ENCODE measurements at places on chromosomes 4 and X. TPM values are rescaled to one million over a fixed set of nuclear protein-coding genes. Genes with fewer than 3 reads are reported as not detected.

The MTNR1A gene
- not detected for total RNA-seq

The PNCK gene
- 1.0 TPM for total RNA-seq

The KIAA1210 gene
- total RNA-seq = not detected

The TMEM144 gene
- total RNA-seq = 0.60 TPM

The BGN gene
- total RNA-seq = not detected

The AGA gene
- 11.6 TPM for total RNA-seq

The C4orf51 gene
- not detected for total RNA-seq

The TRIM75 gene
- total RNA-seq = not detected

The PGAM4 gene
- not detected for total RNA-seq

The LEF1 gene
- total RNA-seq = 205 TPM

The FRMPD3 gene
- not detected for total RNA-seq

The FABP2 gene
- total RNA-seq = not detected

The PF4V1 gene
- total RNA-seq = not detected

The VCX3A gene
- not detected for total RNA-seq

The VEGFC gene
- not detected for total RNA-seq

The TLR7 gene
- total RNA-seq = 0.04 TPM

The CNKSR2 gene
- total RNA-seq = 7.7 TPM

The PSAPL1 gene
- total RNA-seq = not detected

The SSX2 gene
- not detected for total RNA-seq

The TMEM47 gene
- not detected for total RNA-seq

The TMEM271 gene
- not detected for total RNA-seq

The NDUFA1 gene
- 111 TPM for total RNA-seq

The SMR3B gene
- total RNA-seq = not detected

The CFP gene
- total RNA-seq = 11.1 TPM

The SOWAHD gene
- total RNA-seq = 0.53 TPM

The RBM10 gene
- total RNA-seq = 54.7 TPM

The L1CAM gene
- total RNA-seq = 1.8 TPM

The ODAPH gene
- not detected for total RNA-seq

The ADAMTS3 gene
- total RNA-seq = not detected

The EMCN gene
- total RNA-seq = not detected

The PROM1 gene
- 0.41 TPM for total RNA-seq

The SYNPO2 gene
- 0.27 TPM for total RNA-seq

The CCDC110 gene
- total RNA-seq = 0.50 TPM

The IL2 gene
- total RNA-seq = 171 TPM

The PDCL2 gene
- total RNA-seq = not detected

The MSANTD1 gene
- 0.48 TPM for total RNA-seq

The FSTL5 gene
- total RNA-seq = not detected

The BMPR1B gene
- not detected for total RNA-seq

The GRPR gene
- not detected for total RNA-seq

The LINC00632 gene
- 0.07 TPM for total RNA-seq

The CT45A10 gene
- total RNA-seq = not detected

The GUCY1B1 gene
- 0.20 TPM for total RNA-seq

The DCAF4L1 gene
- 0.21 TPM for total RNA-seq

The FRG2 gene
- total RNA-seq = 0.11 TPM

The TBC1D8B gene
- 0.18 TPM for total RNA-seq

The F9 gene
- not detected for total RNA-seq

The AFAP1 gene
- 10.2 TPM for total RNA-seq

The CSAG3 gene
- not detected for total RNA-seq

The NAP1L2 gene
- total RNA-seq = 1.9 TPM

The GAGE12F gene
- total RNA-seq = not detected

The STBD1 gene
- total RNA-seq = 0.19 TPM

The GPR119 gene
- not detected for total RNA-seq

The SPATA4 gene
- 0.16 TPM for total RNA-seq

The MAGT1 gene
- 26.5 TPM for total RNA-seq

The VCX2 gene
- total RNA-seq = not detected

The MMRN1 gene
- 0.04 TPM for total RNA-seq

The SSX1 gene
- not detected for total RNA-seq
